Substantia nigra (tissue), 51 donors: ENCODE measurements at places on chromosomes 11 and 22.

DNA sequence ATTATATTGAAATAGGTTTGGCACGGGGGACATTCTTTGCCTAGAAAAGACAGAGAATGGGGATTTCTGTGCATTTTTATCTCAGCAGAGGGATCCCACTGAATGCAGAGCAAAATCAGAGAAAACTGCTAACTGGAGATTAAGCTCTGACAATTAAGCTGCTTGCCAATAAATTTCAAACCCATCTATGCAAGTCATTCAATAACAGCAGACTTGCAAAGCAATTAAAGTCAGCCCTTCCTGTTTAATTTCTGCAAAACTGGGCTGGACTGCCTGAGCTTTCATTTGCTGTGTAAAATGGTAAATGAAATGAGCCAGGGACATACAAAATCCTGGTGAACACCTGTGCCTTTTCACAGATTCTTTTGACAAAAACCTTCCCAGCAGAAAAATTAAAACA, 1273.9 kb upstream of the CNTN5 start:
- no peak for DNase-seq

DNA sequence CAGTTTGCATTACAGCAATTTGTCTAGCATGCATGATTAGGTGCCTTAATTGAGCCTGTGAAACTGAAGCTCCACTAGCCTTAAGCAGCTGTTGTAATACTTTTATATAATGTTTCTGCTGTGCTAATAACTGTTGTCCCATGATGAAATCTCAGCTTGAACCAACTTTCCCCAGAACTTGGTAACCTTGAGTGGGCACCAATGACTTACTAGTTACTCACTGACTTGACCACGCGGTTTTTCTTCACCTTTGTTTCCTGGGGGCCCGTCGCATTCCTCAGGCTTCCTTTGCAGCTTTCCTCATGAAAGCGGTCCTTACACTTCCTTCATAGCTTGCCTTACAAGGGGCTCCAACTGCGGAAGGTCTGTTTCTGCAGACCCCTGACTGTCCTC, 11.2 kb upstream of the GLYATL1 start:
- DNase-seq, result no peak

GRCh38 chr11:68998390-68998911, 14.6 kb downstream of the MRGPRF start:
- DNase-seq, result no peak

DNA sequence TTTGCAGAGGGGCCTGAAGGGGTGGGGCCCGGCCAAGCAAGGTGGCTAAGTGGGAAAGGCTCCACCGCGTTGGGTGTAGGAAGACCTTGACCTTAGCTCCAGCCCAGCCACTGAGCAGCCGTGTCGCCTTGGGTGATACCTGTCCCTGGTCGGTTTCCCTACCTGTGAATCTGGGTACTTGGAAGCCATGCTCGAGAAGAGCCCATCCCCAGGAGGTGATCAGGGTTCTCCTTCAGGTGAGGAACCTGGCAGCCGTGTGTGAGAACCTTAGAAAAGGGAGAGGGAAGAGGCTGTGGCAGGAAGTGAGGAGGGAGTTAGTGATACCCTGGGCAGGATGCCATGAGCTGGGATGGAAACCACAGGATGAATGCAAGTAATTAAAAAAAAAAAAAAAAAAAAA, 21.6 kb downstream of the PPARA start:
- no peak for DNase-seq

DNA sequence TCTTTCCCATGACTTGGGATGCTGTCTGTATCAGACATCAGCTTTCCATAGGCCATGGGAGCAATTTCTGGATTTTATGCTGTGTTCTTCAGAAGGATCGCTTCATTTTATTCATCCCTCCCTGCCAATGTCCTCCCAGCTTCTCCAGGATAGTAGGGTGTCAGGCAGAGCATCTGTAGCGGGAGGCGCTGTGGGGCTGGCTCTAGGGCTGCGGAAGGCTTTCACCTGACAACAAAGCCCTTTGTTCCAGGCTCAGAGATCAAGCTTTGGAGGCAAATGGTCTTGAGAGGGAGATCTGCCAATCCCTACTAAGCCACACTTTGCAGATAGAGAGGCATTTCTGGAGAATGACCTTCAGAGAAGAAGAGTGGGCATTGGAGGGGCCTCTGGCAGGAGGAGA, 29.5 kb upstream of the FTH1 start:
- peak; percentile 70 for DNase-seq
